ENCODE measurements at places on chromosomes 1 and 21.
A peak's percentile ranks its signal among the peaks of the same experiment; 100 is the strongest.

DNA sequence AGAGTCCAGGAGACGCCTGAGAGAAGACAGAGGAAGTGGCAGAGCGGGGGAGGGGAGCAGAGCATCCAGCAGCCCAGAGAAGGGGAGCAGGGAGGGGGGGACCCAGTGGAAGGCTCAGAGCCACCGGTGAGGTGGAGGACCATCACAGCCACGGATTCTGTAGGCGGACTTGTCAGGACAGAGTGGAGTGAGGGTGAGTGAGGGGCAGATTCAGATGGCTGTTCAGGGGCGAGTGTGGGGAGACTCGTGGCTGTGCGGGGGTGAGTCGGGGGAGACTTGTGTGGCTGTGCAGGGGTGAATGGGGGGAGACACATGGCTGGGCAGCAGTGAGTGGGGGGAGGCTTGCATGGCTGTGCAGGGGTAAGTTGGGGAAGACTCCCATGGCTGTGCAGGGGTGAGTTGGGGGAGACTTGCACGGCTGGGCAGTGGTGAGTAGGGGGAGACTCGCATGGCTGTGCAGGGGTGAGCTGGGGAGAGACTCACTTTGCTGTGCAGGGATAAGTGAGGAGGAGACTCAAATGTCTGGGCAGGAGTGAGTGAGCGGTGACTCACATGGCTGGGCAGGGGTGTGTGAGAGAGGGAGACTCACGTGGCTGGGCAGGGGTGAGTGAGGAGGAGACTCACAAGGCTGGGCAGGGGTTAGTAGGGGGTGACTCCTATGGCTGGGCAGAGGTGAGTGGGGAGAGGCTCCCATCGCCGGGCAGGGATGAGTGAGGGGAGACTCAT lies 56.8 kb upstream of the ABCG1 start:
- DNase-seq: peak; percentile 22

DNA sequence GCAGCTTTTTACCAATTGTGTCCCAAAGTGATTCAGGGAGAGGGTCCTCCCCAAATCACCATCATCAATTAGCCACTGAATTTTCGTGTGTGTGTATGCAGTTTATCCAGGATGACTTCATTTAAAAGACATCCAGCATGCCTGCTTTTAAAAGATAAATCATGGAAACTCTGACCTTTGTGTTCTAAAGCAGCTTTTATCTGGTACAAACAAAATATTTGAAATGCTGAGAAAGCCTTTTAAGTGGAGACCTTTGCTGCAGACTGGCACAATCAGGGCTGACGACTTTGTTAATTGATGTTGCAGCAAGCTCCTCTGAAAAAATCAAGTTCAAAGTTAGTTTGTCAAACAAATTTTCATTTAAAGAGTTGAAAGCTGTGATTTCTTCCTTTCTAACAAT lies 104.7 kb downstream of the PCP4 start:
- no peak for DNase-seq

- no peak for DNase-seq
These were observed 26.3 kb upstream of the TRAPPC10 start for GRCh38 chr21:43985690-43986251.

DNA sequence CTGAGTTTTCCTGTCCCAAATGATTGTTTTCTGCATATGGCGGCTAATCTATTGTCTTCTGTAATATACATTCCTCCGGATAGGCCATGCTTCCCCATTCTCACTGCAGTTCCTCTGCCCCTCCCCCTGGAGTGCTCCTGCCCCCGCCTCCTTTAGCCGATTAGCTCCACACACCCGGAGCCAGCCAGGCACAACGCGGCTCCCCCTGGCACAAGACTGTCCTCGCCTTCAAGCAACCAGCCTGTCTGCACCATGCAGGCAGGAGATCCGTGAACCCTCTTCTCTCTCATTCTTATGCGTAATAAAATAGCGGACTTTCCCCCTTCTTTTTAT lies 18.0 kb downstream of the SERTAD4 start:
- DNase-seq: no peak

- no peak for DNase-seq
These were observed 17.3 kb downstream of the ENAH start for GRCh38 chr1:225635649-225636048.

DNA sequence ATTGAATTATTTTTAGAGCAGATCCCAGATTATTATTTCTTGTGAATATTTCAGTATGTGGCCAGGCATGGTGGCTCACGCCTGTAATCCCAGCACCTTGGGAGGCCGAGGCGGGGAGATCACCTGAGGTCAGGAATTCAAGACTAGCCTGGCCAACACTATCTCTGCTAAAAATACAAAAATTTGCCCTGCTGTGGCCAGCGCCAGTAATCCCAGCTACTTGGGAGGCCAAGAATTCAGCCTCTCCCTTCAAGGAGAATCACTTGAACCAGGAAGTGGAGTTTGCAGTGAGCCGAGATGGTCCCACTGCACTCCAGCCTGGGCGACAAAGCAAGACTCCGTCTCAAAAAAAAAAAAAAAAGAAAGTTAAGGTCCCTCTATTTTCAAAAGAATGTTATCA lies 4.3 kb downstream of the OSBPL9 start:
- DNase-seq: no peak

DNA sequence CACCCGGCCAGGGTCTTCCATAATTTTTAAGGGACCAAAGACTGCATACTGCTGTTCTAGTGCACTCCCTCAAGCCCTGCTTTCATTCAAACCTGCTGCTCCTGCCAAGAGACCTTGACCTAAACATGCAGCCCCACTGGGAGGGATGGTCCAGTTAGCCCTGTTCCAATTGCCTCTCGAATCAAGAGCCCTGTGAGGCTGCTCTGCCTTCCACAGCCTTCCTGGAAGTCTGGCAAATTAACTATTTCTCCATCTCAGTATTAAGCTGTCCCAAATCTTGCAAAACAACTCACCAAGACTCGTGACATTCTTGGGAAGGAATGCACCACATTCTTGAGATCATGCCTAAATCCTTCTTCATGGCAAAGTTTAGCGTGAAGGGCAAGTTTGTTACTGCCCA lies 231.3 kb downstream of the C1orf94 start:
- DNase-seq: no peak

- peak; percentile 74 for DNase-seq
These were observed 3.0 kb downstream of the ITLN2 start for GRCh38 chr1:160951443-160952128.

GRCh38 chr1:241531195-241532161 lies 700 bp upstream of the KMO start:
- no peak for DNase-seq

- no peak for DNase-seq
These were observed 10.7 kb upstream of the OR2B11 start for GRCh38 chr1:247468481-247469140.

DNA sequence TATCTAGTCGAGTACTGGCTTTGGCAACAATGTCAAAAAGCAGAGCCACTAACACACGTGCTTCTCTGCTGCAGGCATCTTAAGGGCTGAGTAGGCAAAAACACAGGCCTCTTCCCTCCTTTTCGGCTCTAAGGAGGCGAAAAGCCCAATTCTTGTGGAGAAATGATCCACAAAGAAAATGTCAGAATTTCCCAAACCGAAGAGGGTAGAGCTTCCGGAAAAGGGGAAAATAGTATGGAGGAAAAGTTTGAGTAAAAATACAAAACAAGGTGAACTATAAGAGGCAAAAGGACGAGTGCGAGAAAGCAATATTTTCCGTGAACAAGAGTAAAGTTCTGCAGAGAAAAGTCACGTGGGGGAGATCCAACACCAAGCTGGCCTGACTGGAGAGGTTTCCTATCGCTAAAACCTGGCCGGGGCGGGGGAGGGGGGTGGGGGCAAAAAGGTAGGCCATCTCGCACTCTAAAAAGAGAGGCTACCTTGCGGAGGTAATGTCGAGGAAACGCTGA lies 551 bp downstream of the ZRANB2 start:
- peak; percentile 24 for DNase-seq

DNA sequence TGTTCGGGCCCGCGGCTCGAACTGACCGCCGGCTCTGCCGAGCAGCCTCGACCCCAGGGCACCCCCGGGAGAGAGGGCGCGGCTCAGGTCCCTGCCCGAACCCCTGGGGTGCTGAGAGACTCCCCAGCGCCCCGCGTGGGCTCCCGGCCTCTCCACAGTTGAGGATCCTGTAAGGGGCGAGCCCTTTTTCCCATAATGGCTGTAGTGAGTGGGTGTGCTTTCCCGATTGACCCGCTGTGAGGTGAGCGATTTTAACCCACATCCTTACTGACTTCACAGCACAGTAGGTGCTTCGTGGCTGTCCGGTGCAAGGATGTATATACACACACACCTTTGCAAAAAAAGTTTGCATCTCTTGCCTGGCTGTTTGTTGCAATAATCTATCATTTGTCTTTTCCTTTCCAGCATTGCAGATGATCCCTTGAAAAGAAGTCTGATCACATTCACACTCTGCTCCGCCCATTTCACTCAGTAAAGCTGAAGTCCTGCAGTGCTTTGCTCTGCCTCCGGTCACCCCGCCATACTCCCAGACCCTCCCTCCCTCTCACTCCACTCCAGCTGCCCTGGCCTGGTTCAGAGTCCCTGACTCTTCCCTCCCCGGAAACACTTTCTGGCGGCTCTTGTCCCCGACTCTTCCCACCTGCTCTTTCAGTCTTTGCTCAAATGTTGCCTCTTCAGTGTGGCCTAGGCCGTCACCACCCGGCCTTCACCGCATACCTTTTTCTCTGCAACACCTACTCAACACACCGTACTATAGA lies 955 bp upstream of the UBE2G2 start:
- no peak for DNase-seq

DNA sequence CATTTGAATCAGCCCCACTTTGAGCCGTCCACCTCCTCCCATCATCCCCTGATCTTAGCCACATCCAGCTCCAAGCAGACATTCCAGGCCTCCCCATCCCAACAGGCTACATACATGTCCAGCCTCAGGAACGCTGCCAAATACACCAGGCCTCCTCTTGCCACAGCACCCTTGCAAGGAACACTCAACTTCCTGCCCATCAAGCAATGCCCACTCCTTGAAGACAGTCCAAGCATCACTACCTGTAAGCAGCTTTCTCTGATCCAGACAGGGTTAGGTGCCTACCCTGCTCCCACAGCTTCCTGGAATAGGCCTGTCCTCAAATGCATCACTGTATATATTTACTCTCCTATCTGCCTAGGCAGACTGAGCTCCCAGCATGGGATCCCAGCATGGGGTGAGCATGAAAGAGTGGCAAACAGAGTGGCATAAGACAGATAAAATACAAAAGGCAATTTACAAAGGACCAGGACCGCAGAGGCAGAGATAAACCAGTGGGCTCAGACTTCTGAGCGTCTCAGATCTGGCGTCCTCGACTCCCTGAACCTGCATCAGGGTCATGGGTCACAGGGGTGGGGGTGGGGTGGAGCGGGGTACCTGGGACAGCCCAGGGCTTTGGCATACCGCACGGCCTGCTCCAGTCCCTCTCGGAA lies 816 bp downstream of the HYI start:
- no peak for DNase-seq

DNA sequence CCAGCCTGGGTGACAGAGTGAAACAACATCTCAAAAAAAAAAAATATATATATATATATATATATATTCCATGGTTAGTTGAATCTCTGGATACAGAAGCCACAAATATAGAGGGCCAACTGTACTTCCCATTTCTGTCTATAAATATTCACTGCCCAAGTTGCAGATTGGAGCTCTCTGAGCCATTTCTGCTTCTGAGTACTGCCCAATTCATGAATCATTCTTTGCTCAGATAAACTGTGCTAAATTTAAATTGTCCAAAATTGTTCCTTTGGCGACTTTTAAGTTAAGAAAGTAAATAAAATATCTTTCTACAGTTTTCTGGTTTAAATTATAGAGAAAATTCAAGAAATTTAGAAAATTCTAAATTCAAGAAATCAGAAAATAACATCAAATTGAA lies 23.2 kb upstream of the C1orf146 start:
- DNase-seq: no peak

DNA sequence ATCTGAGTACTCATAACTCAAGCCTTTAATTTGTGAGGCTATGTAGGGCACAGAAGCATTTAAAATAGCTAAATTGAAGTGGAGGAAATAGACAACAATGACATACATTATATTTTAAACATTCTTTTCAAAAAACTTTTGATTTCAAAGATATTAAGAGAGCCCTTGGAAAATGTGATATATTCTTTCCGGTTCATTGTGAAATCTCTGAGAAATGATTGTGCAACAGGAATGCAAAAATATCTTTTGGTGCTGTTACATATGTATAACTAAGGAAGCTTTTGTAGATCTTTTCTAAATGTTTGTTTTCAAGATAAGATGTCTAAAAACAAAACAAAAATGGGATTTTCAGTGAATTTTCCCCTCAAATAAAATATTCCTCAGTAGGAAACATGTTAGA lies 185.2 kb downstream of the LEPR start:
- DNase-seq: no peak

DNA sequence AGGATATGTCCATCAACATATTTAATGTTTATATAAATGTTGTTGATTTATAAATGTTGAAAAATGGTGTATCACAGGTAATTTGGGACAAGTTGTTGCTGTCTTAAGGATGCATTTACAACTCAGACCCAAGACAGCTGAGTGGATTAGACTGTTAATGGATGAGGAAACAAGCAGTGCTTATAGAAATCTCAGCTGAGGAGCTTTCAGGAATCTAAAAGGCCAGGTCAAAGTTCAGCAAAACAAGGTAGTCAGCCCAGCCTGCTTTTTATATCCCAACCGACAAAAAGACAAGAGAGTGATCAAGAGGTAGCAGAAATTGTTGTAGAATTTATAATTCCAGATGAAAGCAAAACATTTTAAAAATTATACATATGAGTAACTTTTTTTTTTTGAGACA lies 16.6 kb upstream of the USP1 start:
- DNase-seq: no peak

GRCh38 chr21:43300496-43301408 lies 126.2 kb downstream of the SIK1 start:
- DNase-seq: no peak

DNA sequence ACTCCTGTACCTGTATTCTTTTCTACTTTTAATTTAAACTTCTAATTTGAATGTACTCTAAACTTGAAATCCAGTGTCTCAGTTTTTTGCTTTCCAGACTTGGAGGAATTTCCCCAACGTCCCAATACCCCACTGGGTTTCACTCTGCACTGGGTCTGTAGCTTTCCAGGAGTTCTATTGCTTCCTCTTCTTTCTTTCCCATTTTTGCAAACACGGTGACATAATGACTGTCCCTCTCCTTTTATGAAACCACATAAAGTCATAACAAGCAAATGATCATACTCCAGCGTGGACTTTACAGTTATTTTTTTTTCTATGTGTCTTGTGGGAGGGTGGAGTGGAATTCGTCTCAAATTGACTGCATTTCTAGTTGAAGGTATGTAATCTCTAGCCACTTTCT lies 97.1 kb downstream of the FASLG start:
- no peak for DNase-seq

DNA sequence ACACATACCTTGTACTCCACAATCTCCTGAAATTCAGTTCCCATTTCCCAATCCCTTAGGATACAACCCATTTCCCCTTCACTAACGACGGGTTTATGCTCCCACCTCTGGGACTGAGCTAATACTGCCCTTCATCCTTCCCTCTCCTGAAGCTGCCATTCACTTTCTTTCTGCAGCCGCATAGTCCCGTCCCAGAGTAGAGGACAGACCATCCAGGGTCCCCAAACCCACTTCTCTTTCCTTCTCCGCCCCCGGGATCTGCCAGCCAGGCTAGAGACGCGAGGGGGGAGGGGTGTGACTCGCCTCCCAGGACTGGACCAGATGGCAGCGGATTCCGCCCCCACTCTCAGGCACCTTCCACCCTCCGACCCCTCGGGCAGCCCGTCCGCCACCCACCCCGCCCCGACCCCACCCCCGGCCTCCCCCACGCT lies 679 bp downstream of the ABL2 start:
- peak; percentile 29 for DNase-seq
